Stimulated activated CD4-positive, alpha-beta T cell treated with anti-CD3 and anti-CD28 coated beads, Interleukin-15, amount 100 ng/mL, for 48 hours (primary cell): ENCODE measurements at places on chromosomes 2 and 18.

- DNase-seq: no peak
These were observed 244.2 kb upstream of the ACVR2A start for GRCh38 chr2:147600646-147601045.

DNA sequence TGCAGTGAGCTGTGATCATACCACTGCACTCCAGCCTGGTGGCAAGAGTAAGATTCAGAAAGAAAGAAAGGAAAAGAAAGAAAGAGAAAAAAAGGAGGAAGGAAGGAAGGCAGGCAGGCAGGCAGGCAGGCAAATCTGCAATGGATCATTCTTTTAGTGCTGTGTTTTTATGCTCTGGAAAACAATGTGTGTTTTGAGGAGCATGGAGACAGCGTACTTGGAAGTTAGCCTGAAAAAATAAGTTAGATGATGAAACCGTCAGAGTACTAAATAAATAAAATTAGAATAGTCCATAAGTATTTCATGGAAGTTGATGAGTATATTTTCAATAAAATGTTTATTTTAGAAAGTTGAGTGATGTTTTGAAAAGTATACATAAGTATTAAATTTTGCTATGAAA lies 366.4 kb upstream of the CDH20 start:
- no peak for DNase-seq

DNA sequence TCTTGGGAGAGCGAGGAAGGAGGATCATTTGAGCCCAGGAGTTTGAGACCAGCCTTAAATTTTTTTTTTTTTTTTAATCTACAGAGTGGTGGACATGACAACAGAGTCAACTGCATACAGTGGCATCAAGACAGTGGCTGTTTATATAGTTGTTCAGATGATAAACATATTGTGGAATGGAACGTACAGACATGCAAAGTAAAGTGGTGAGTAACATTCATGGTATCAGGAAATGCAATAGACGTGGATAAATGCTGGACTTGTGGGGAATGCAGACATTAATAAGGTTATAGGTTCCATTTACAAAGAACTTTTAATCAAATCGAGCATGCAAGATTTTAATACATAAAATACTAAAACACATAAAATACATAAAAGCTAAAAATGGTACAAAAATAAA lies 11.9 kb downstream of the WDR43 start:
- no peak for DNase-seq

DNA sequence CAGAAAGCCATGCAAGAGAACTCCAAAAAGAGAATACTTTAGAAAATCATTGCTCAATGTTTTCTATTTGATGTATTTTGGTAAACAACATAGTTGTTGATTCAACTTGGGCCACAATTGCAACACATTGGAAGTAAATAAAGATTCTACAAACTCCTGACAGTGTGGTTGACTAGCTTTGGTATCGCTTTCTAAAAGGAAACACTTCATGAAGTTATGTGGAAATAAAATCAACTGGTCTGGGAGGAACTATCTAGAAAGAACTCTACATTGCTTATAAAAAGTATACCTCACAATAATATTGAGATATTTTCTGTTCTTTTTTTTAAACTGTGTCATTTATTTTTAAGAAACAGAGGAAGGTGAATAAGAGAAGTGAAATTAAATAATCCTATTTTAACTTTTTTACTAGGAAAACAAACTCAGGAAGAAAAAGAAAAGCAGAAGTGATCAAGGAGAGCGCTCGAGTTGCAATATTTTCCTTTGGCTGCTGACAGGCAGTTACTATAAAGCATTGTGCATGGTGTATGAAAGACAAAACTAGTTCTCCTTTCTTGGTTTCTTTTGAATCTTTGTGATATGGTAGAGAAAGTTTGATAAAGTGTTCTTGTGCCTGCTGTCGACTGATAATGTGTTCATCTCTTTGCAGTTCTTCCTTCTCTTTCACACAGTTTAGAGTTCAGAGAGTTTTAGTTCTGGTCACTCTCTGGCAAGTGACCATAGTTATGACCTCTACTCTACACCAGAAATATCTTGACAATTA lies 3.0 kb downstream of the DHRS9 start:
- DNase-seq: no peak

DNA sequence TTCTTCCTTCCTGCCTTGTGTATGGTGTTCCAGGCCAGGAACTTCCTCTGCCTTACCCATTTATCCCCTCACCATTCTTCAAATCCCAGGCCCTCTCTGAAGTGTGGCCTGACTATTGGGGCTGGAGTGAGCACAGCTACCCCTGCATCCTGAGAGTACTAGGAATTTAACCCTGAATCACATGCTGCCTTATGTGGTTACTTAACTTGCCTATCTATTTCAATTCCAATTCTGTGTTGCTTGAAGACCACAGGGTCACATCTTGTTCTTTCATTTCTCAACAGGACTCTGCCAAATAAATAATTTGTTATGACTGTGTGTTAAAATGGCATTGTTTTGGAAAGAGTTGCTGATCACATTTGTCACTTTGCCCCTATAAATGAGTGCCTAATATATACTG lies 108.6 kb downstream of the CERS6 start:
- no peak for DNase-seq

- DNase-seq: no peak
These were observed 17.8 kb downstream of the SMAD7 start for GRCh38 chr18:48932822-48933510.

GRCh38 chr2:68594674-68595492 lies 48.5 kb upstream of the PROKR1 start:
- peak; percentile 35 for DNase-seq

GRCh38 chr2:14647714-14648113 lies 15.2 kb downstream of the LRATD1 start:
- DNase-seq: no peak

- no peak for DNase-seq
These were observed 2.4 kb upstream of the ADCYAP1 start for GRCh38 chr18:902229-902628.

- DNase-seq: no peak
These were observed 28.6 kb downstream of the ZNF407 start for GRCh38 chr18:74626049-74626874.

- DNase-seq: peak; percentile 20
These were observed 19.9 kb downstream of the ABCG5 start for GRCh38 chr2:43818761-43819160.

GRCh38 chr2:2838548-2838845 lies 507.4 kb upstream of the MYT1L start:
- no peak for DNase-seq

DNA sequence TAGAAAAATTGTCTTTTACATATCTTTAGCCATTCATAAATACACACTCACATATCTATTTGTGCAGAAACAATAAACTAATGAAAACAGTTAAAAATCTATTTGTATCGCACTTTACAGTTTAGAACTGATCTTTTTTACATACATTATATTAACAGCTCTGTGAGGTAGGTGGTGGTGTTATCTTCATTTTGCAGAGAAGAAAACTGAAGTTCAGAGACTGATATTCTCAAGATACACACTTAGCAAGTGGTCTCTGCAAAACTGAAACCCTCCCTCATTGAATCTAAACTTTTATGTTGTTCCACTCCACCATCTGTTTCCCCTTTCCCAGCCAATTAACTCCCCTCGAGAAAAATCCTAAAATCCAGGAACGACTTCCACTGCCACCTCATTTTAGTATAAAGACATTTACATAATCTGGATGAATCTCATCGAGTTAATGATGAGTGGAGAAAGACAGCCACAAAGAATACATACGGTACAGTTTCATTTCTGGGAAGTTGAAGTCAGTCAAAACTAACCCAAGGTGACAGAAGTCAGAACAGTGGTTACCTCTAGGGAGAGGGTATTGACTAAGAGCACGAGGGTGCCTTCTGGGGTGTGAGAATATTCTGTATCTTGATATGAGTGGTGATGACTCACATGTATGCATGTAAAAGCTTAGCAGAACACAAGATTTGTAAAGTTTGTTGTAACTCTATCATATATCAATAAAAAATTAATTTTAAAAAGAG lies 524.2 kb upstream of the TCF4 start:
- peak; percentile 5 for DNase-seq

DNA sequence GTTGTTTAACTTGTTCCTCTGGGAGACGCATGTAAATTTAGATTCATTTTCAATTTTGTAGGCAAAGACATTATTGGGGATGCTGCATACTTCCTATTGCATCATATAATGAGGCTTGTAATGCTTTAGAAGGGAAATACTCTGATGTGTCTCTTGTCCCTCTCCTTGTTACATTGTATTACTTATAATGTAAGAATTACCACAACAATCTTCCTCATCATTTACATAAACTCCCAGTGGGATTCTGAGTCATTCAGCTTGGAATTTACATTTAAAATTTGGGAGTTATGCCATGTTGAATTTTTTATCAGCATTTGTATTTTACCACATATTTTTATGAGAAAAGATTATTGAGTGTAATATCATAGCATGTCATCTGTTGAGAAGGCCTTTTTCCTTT lies 963.4 kb upstream of the NRXN1 start:
- DNase-seq: no peak

- no peak for DNase-seq
These were observed 191.9 kb upstream of the TCF4 start for GRCh38 chr18:55779691-55780585.

- no peak for DNase-seq
These were observed 1646.8 kb upstream of the TMEFF2 start for GRCh38 chr2:193841384-193842150.

DNA sequence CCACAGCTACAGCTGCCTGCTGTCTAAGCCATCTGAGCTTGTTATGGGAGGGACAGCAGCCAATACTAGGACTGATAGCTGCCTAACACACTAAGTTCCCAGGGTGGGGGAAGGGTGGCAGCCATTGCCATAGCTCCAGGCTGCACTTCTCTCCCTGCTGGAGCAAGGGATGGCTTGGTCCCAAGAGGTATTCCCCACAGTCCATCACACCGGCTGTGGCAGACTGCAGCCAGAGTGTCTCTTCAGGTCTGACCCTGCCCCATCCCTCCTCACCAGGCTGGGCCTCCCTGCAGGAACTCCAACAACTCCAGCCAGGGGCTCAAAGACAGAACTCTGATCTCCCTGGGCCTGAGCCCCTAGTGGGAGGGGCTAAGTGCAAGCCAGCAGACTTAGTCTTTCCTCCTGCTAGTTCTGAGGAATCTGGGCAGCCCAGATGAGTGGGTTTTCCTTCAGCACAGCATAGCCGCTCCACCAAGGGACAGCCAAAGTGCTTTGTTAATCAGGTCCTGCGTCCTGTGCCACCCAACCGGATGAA lies 632.1 kb downstream of the SOCS6 start:
- DNase-seq: no peak

- DNase-seq: no peak
These were observed 57.7 kb upstream of the SEMA4C start for GRCh38 chr2:96927405-96928171.

DNA sequence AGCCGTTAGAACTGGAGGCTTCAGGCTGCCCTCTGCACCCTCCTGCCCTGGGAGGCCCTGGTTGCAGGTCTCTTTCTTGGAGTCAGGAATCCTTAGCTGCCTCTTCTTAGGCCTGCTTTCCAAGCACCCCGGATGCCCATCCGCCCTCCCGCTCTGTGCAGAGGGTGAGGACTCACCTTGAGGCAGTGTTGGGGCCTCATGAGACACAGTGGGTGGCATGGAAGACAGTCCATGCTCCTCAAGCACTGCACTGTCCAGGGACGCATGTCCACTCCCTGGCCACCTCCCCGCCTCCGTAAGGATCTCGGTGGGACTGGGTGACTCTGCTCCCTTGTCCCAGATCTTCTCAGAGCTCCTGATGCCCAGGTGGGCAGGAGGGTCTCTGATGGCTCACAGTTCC lies 5.7 kb upstream of the TRAF3IP1 start:
- DNase-seq: no peak

- DNase-seq: no peak
These were observed 223.4 kb downstream of the NCKAP5 start for GRCh38 chr2:133344849-133345248.

- no peak for DNase-seq
These were observed 69.9 kb downstream of the RTTN start for GRCh38 chr18:70135604-70136003.

- DNase-seq: no peak
These were observed 741.3 kb upstream of the RAB6C start for GRCh38 chr2:129237966-129238725.

- no peak for DNase-seq
These were observed 4.1 kb upstream of the FBLN7 start for GRCh38 chr2:112134120-112134519.

- DNase-seq: no peak
These were observed 48.5 kb downstream of the GAREM1 start for GRCh38 chr18:32422201-32422600.

- DNase-seq: no peak
These were observed 131.5 kb downstream of the PPP1R1C start for GRCh38 chr2:182117196-182117595.
